ENCODE measurements at places on chromosomes 5 and 9.

DNA sequence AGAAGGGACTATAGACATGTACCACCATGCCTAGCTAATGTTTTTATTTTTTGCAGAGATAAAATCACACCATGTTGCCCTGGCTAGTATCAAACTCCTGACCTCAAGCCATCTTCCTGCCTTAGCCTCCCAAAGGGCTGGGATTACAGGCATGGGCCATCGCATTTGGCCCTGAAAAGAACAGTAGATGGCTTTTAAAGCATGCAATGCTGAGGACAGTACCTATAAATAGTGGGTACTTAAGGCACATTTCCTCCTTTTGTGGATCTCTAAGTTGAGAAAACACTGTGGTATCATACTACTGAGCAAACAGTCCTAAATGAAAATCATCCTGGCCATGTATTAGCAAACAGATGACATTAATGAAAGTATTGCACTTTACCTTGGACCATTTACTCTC lies 119.4 kb downstream of the TTC39B start:
- DNase-seq = no peak

DNA sequence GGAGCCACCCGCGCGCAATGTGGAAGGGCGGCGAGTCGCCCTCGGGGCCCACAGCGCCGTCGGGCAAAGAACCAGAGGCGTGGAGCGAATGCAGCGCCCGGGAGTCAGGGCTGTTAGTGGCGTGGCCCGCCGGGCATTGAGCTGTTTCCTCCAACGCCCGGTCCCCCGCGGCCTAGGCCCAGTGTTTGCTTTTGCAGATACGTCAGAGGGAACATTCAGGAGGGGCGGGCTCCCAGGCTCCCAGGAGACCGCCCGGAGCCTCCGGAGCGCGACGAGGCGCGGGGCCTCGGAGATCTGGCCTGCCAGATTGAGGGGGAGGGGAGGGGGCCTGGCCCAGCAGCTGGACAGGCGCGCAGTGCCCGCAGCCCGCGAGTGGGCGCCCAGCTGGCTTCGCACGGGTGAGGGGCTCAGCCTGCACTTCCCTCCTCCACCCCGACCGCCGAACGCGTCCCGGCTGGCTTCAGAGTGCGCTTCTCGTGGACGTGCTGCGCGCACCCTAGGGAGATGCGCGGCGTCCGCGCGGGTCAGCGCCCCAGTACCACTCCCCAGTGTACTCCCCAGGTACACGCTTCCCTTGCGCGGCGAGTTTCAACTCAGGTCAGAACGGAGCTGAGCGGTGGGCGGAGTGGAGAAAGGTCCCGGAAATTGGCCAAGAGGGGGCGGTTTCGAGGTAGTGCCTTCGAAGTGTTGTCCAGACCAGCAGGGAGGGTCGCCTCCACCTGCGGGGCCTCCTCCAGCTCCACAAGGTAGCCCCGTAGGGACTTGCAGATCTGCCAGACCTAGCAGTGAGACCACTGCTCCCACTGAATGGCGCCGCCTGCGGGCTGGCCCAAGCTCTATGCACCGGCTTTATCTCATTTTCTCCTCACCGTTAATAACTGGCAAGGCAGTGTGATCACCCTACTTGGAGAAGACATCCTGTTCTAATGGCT lies 130.4 kb downstream of the TMEM174 start:
- no peak for DNase-seq

DNA sequence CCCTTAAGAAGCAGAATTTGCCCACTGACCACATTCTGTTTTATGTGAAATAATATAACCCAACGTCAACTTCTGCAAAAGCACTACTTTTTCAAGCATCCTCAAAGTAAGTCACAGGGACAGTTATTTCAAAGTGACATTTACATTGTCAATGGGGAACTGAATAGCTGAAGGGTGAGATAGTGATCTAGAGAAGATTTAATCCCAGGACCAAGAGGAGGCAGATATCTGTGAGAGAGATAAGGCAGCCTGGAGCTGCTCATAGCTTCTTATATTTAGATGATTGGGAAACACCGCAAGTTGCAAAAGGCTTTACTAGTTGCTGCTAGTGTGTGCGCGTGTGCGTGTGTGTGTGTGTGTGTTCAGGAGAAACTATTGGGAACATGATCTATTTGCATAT lies 210.4 kb upstream of the RFX3 start:
- DNase-seq = no peak

DNA sequence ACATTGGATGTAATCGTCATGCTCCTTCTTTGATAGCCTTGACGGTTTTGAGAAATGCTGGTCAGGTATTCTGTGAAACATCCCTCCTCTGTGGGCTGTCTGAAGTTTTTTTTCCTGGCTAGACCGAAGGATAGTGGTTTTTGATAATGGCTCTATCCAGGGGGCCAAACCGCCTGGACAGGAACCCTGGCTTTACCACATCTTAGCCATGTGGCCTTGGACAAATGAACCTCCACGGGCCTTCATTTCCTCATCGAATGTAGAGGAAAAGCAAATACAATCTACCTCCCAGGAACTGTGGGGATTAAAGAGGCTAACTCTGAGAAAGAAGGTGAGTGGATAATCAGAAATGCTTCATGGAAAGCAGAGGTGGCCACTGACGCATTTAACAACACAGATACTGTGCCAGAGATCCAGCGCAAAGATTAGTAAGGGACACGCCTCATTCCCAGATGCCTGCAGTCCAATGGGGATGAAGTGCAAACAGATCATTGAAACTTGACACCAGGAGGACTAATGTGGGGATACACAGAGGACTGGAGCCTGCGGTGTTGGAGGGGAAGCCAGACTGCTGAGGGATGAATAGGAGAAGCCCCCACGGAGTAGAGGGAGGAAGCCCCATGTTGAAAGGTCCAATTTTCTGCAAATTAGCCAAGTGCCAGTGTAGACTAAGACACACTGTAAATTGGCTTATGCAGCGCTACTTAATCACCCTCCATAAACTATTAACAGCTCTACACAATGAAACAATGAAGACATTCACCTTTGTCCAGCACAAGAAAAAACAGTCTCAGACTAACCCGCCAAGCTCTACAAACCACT lies 41.6 kb downstream of the MYO10 start:
- peak; percentile 78 for DNase-seq

GRCh38 chr9:130866474-130866965 lies 30.1 kb downstream of the QRFP start:
- peak; percentile 78 for DNase-seq

DNA sequence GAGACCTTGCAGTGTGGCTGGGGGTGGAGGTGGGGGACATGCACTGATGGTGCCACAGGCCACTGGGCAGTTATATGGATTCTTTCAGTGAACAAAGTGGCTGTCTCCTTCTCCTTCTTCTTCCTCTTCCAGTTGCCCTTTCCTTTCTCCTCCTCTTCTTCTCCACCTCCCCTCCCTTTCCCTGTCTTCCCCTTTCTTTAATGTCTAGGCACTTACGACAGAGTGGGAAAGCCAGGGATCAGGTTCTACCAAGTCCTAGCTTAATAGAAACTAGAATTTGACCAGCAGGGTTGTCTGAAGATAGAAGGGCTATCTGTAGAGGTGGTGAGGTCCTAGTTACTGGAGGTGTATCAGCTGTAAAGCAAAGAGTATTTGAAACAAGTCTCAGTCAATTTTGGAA lies 62.8 kb downstream of the COL15A1 start:
- no peak for DNase-seq

GRCh38 chr5:228886-229285 lies 10.8 kb downstream of the SDHA start:
- DNase-seq = no peak

- DNase-seq = no peak
Measured at GRCh38 chr5:172502969-172503368, 48.6 kb upstream of the SH3PXD2B start.

DNA sequence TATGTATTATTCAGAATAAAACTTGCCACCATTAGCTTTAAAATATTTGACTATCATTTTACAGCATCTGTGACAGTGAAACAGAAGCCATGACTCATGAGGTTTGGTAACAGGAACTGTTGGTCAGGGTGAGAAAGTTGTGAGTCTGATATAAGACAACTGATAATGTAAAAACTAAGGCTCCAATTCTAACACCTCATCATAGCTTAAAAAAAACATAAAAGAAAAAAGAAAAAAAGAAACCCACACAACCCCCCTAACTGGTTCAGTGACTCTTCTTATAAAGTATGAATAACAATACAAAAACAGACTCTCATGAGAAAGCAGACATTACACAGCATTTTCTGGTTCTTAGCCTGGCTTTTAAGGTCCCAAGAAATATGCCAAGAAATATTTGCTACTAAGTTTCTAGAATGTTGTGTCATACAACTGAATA lies 85.8 kb downstream of the MRPS27 start:
- DNase-seq = peak; percentile 66

GRCh38 chr9:114367366-114367765 lies 20.4 kb downstream of the AKNA start:
- DNase-seq = no peak

DNA sequence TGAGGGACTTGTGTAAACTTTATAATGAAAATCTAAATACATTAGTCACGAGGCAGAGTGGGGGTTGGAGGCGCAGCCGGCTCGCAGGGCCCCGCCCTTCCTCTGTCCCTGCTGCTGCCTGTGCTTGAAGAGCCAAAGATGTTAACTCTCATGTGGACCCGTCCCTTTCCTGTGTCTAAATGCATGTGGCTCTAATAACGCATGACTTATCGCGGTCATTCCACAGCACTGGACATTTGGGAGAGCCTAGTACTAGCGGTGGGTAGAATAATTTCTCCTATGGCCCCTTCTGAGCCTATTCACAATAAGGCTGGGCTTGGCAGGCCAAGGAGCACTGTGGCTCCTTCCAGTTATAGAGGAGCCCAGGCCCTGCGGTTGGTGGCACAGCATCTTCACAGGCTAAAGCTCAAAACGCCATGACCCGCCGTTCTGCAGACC lies 82.3 kb upstream of the SIMC1 start:
- no peak for DNase-seq

- no peak for DNase-seq
Measured at GRCh38 chr9:91698266-91698665, 251.8 kb downstream of the ROR2 start.

DNA sequence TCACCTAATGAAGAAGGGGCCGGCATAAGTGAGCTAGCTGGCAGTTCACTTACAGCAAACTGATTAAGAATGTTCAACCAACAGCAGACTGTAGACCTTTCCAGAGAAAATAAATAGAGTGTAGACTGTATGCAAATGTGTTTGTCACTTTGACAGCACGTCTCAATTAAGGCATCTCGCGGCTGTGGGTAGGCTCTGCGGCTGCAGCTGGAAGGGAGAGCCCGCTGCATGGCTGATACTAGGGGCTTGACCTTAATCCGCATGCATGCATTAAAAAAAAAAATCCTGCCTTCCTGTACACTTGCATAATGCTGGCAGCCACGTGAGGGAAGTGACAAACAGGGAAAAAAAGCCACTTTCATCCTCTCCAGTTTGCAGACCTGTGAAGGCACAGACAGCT lies 82.3 kb downstream of the CRB2 start:
- no peak for DNase-seq

- no peak for DNase-seq
Measured at GRCh38 chr5:34061993-34062392, 19.0 kb upstream of the C1QTNF3 start.

DNA sequence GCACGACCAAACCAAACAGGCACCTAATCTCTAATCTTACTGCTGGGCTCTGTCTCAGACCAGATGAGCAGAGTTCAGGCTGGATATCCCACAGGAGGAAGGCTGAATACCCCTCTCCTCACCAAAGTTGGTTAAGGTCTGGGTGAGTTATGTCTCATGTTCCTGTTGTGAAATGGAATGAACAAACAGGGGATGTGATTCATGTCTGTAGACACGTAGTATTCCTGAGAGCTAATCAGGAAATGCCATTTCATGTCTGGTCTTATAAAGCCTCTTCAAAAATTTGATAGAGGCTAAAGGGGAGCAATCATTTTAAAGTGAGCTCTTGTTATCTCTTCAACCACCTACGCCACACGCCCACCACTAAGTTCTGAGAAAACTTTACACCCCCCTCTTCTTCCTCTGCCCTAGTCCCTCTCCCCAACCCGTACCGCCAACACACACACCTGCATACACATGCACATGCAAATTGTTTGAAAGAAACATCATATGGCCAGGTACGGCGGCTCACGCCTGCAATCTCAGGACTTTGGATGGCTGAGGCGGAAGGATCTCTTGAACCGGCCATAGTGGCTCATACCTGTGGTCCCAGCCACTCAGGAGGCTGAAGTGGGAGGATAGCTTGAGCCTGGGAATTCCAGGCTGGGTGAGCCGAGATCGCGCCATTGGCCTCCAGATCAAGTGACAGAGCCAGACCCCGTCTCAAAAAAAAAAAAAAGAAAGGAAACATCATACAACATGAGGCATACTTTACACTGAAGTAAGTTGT lies 69.8 kb upstream of the RAI14 start:
- peak; percentile 79 for DNase-seq

DNA sequence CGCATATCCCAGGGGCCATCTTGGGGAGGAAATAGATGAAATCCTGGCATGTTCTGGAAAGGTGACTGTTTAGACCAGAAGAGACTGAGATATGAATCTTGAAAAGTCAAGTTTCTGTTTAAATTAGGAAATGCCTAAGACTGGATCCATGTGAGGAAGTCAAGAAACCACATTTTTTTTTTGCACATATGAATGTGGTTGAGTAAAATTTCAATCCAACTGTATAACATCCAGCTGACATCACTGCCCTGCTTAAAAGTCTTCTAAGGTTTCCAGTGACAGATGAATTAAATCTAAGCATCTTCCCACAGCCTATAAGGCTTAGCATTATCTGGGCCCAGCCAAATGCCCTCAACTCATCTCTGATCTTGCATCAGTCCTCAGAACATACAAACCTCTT lies 47.7 kb upstream of the TCERG1 start:
- no peak for DNase-seq

DNA sequence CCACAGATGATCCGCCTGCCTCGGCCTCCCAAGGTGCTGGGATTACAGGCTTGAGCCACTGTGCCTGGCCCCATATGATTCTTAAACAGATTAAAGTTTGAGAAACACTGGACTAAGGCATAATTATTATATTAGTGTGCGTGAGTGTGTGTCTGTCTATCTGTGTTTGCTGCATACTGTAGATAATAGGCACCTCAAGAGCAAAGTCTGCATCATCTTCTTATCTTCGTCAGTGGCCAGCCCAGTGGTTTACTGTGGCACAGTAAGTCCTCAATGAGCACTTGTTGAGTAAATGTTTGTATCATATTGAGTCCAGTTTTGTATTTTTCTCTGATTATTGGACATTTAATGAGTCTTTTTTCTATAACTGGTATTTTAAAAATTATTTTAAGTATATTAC lies 81.7 kb downstream of the ITGA1 start:
- DNase-seq = no peak

DNA sequence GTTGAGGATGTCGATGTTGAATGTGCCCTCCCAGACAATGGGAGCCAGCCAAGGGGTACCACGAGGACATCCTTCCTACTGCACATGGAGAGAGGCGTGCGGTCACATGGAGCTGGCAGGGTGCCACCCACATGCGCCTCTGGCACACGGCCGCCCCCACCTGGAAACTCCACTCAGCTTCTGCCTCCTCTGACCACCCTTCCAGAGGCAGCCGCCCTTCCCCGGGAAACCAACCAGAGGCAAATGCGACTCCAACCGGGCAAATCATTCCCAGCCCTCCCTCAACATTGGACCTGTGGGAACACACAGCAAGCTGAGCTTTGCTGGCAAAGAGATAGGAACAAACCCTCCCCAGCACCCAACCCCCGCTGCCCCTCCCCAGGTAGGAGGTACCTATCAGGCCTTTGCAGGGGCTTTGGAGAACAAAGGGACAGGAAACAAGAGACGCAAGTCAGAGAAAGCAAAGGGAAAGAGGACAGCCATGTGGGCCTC lies 17.5 kb downstream of the ABO start:
- DNase-seq = peak; percentile 17

Data from osteoblast (primary cell).